Ascending aorta (tissue), 2 donors: ENCODE measurements at places on chromosomes 12 and 14. TPM values are rescaled to one million over a fixed set of nuclear protein-coding genes. Genes with fewer than 3 reads are reported as not detected.

GRCh38 chr12:108598553-108599250 lies 818 bp upstream of the TMEM119 start:
- DNase-seq: no peak

- DNase-seq: no peak
Observed at GRCh38 chr12:28622406-28622805, 432.1 kb downstream of the CCDC91 start.

DNA sequence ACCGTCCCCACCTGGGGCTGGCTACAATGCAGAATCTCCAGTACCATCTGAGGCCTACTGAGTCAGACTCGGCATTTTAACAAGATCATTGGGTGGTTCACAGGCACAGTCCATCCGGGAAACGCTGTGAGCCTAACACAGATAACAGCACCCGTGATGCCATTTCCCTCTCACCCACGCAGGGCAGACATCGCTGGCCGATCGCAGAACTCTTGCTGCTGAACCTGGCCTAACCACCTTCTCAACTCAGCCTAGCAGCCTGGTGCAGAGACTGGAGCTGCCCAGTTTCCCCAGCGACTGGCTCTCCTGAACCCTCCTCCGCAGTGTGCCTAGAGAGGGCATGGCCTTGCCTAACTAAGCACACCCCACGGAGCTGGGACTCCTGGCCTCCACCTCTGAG lies 83.3 kb downstream of the NCOR2 start:
- no peak for DNase-seq

- no peak for DNase-seq
Observed at GRCh38 chr12:91778091-91778832, 367.4 kb downstream of the BTG1 start.

DNA sequence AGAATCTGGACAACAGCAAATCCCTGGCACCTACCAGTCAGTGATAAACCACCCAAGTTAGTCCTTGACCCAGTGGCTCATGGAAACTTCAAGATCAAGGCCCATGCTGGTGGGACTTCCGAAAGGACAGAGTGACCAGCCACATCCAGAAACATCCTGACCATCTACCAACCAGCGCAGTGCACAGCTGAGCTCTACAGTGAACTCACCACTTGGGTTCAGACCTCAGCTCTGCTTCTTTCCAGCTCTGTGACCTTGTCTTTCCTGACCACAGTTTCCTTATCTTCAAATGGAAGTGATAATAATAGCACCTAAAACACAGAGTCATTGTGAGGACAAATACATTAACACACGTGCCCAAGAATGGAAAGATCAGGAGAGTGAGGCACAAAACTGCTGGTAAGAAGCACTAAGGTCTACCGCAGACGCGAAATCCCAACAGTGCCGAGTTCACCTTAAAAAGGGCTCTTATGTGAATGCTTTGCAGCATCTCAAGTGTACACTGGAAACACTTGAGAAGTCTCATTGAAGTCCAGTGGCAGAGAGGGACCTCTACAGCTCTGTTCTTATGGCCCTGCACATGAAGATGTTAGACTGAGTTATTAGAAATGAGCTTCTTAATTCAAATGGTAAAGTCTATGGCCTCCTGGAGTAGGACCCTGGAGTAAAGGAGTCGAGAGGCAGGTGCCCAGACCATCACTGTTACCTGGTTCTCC lies 128.8 kb downstream of the CCDC60 start:
- DNase-seq: no peak

The FOXG1 gene
- total RNA-seq: not detected

The HAL gene
- 1.5 TPM for total RNA-seq

DNA sequence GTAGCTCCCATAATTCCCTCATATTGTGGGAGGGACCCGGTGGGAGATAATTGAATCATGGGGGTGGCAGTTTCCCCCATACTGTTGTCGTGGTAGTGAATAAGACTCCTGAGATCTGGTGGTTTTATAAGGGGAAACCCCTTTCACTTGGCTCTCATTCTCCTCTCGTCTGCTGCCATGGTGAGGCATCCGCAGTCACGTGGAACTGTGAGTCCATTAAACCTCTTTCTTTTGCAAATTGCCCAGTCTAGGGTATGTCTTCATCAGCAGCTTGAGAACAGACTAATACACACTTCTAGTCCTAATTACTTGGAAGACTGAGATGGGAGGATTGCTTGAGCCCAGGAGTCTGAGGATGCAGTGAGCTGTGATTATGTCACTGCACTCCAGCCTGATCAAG lies 64.4 kb downstream of the TMX1 start:
- DNase-seq: no peak

- DNase-seq: no peak
Observed at GRCh38 chr14:34356264-34356654, 105.8 kb downstream of the SPTSSA start.

- DNase-seq: no peak
Observed at GRCh38 chr12:54071942-54072341, 18.3 kb downstream of the HOXC4 start.

The MORN3 gene
- total RNA-seq: not detected

The RNASE1 gene
- 515 TPM for total RNA-seq

- no peak for DNase-seq
Observed at GRCh38 chr14:24339284-24340151, at the start of gene RIPK3. Gene RIPK3, minus strand, starts transcription at chr14:24339991. Its CDS starts 165 bp downstream, at chr14:24339826.

- peak; percentile 60 for DNase-seq
Observed at GRCh38 chr14:52313903-52314594, at the start of gene PTGER2. Gene PTGER2, plus strand, starts transcription at chr14:52314312. Its CDS starts 237 bp downstream, at chr14:52314549.

DNA sequence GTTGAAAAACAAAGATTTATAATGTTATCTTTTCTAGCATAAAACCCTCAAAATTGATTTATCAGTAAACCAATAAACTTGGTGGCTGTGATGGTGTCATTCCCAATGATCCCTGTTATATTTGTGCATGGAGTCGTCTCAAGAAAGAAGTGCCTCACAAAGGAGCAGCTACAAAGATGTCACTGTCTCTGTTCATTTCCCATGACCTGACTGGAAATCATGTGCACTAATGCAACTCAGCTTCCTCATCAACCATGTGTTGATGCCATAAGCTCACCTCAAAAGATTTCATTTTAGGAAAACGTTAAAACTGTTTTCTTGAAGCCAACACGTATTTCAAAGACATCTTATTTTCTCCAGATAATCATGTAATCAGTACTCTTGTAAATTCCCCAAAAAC lies 28.8 kb downstream of the CLEC1A start:
- no peak for DNase-seq

- no peak for DNase-seq
Observed at GRCh38 chr14:69464379-69464778, 20.1 kb upstream of the PLEKHD1 start.

DNA sequence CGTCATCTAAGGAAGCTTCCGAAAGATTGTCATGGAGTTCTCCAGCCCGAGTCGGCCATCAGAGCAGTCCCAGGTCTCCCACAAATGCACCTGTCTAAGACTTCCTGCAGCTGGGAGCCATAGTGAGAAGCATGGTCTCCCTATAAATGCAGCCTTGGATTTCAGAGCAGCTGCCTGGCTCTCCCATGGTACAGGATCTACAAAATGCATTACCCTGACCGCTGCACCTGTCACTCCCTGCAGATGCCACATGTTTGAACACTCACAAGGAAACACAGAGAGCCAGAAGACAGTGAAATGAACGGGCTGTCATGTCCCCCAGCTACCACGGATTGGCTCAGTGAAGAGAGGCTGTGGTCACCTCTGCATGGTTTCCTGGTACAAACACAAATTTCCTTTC lies 702.7 kb downstream of the MED13L start:
- DNase-seq: no peak

The SMIM41 gene
- total RNA-seq: 7.9 TPM

DNA sequence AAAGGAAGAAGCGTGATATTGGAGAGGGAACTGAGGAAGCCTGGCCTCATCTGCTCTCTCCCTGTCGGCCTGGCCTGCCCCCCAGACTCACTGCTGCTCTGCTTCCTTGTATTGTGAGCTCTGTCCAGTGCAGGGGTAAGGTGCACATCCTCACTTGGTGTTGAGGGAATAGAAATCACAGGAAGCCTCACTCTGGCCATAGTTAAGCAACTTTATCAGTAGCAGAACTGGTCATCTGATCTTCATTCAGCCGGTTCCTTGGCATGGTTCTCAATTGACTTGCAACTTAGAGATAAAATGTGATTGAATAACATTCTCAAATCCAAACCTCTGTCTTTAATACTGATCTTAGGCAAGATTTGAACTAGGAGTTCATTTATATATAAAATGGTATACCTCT lies 11.5 kb upstream of the CCDC175 start:
- DNase-seq: no peak

DNA sequence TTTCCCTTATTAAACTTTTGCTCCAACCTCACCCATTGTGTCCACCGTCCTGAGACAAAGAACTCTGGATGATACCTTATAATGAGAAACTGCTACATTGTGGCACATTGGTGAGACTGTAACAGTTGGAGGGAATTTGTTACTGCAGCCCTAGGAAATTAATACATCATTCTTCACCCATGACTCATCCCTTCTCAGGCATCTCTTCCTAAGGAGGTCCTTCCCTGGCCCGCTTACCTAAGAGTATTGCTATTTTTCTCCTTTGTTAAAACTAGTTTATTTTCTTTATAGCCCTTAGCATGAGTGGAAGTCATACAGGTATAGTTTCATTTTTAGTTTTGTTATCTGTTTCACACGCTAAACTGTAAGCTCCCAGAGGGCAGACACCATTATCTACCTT lies 87.1 kb downstream of the TMEM260 start:
- no peak for DNase-seq

GRCh38 chr14:24081739-24082211 lies 10.4 kb downstream of the CPNE6 start:
- DNase-seq: no peak

DNA sequence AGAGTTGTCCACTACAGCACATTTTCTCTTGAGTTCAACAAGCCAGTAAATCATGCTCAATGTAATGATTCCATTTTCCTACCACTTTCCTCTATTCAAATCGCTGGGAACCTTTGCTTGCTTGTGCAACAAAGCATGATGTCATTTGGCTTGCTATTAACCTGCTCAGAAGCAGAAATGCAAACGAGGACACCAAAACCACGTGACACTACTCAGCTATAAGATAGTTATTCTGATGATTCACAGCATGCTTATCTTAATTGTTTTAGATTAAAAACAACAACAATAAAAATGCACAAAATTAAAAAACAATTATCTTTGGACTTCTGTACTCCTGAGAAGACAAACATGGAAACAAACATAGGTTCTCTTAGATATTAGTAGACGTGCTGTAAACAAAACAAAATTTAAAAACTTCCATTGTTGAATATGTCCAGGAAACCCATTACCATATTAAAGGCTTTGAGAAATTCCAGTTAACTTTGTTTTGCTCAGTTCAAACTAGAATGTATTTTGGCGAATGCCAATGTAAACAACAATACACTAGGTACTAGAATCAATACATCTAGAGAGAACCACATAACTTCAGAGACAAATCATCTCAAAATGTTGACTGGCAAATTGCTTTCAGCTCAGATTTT lies 77.5 kb upstream of the KRAS start:
- DNase-seq: no peak

DNA sequence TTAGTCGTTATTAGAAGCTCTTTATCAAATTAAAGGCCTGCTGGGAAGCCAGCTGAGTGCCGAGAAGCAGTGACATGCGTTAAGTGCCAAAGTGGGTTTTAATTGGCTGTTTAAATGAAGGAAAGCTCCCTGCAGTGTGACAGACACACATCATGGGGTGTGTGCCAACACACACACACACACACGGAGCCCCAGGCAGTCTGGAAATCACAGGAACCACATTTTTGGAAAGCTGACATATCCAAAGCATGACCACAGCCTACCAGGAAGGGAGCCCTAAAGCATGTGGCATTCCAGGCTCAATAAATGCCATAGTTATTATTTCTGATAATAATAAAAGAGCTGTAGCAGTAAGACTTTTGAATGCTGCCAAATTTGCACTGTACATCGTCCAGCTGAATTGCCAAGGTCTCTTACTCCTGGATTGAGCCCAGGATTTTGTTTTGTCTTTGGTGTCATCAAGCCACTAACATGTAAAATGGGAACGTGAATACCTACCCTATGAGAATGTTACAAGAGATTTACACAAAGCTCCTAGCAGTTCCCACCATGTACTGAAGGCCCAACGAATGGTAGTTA lies 135.1 kb downstream of the TMEM30B start:
- DNase-seq: no peak
